ENCODE measurements at places on chromosomes 11 and 22. TPM values are rescaled to one million over a fixed set of nuclear protein-coding genes. Genes with fewer than 3 reads are reported as not detected.

The HDAC10 gene
- total RNA-seq: 13.1 TPM

The PHOX2A gene
- total RNA-seq: not detected

The SMCO4 gene
- total RNA-seq: 40.0 TPM

The SGSM1 gene
- total RNA-seq: 8.0 TPM

The CD248 gene
- total RNA-seq: 9.7 TPM

The C11orf42 gene
- not detected for total RNA-seq

The ASRGL1 gene
- total RNA-seq: 9.2 TPM

The PVALB gene
- not detected for total RNA-seq

The ESAM gene
- 50.2 TPM for total RNA-seq

The CBLIF gene
- total RNA-seq: not detected

The MS4A4A gene
- 8.8 TPM for total RNA-seq

The OR10G8 gene
- not detected for total RNA-seq

The RGL4 gene
- total RNA-seq: 0.24 TPM

The ZNF280B gene
- 0.57 TPM for total RNA-seq

The CRYAB gene
- 8,606 TPM for total RNA-seq

The BCO2 gene
- 67.8 TPM for total RNA-seq

The KRTAP5-9 gene
- not detected for total RNA-seq

The SBF2 gene
- total RNA-seq: 27.9 TPM

The DDI1 gene
- not detected for total RNA-seq

The FAM227A gene
- 0.46 TPM for total RNA-seq

The OR52I1 gene
- total RNA-seq: not detected

The KRTAP5-11 gene
- total RNA-seq: not detected

The AMPD3 gene
- 3.4 TPM for total RNA-seq

The AKIP1 gene
- total RNA-seq: 28.1 TPM

The APOL2 gene
- total RNA-seq: 47.9 TPM

The RAB36 gene
- total RNA-seq: 0.70 TPM

Data from cardiac septum (tissue), 1 donor.